ENCODE measurements at places on chromosomes 4 and X.

GRCh38 chrX:40068048-40068447 lies 29.7 kb downstream of the BCOR start:
- no peak overlapping the region for H3K4me3 ChIP-seq
- peaks cover 35% of the 10 kb centered on the region for H3K36me3 ChIP-seq
- no peak for DNase-seq
- H3K27ac ChIP-seq, result no peak overlapping the region
- peaks cover 25% of the 10 kb centered on the region for H3K4me1 ChIP-seq

DNA sequence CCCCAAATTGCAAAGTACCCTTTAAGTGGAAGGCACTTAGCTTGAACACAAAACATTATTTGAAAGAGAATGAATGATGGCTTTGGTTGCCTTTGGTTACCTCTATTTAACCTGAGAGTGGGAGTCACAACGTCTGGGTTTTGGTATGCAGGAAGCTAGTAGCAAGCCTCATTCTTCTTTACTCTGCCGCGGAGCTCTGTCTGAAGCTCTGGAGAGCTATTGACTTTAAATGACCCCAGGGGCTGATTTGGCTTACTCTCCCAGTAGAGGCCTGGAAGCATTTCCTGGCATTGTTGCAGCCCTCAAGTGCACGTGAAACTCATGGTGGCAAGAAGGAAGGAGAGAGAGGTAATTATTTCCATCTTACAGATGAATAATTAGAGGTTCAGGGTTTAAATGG lies 81.8 kb upstream of the MAGEA4 start:
- no peak overlapping the region for H3K27ac ChIP-seq
- H3K4me1 ChIP-seq, result no peaks in the 10 kb centered on the region
- H3K4me3 ChIP-seq, result no peak overlapping the region

DNA sequence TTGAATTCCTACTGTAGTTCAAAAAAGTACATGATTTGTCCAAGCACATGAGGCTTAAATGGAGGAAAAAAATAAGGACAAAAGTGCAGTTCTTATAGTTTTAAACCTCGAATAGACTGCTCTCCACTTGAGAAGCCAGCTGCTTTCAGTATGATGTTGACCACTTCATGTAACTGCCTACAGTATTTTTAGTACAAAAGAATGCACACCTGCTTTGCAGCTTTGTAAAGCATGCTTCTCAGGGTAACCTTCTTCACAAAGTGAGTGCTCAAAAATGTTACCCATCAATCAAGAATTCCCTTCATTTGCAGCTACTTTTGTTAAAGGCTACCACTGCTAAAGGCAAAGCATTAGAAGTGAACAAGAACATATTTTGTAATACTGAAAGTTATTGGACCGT lies 83.4 kb upstream of the FAM47B start:
- H3K36me3 ChIP-seq, result no peaks in the 10 kb centered on the region
- H3K27ac ChIP-seq, result no peak overlapping the region
- no peaks in the 10 kb centered on the region for H3K27me3 ChIP-seq
- no peak overlapping the region for H3K4me3 ChIP-seq

DNA sequence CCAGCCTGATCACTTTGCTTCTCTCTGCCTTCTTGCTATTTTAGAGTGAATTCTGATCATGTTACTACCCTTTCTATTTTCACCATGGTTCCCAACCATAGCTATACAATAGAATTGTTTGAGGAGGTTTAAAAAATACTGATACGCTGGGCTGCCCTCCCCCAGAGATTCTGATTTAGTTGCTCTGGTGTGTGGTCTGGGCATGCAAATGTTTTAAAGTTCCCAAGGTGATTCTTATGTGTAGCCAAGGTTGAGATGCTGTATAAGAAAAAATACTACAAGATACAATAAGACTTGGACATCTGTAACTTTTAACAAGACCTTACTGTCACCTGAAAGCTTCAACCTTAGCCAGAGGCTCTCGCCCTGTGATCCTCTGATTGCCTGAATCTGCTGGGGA lies 22.2 kb upstream of the INTS6L start:
- DNase-seq, result no peak
- H3K4me3 ChIP-seq, result no peak overlapping the region
- no peaks in the 10 kb centered on the region for H3K36me3 ChIP-seq
- H3K4me1 ChIP-seq, result no peaks in the 10 kb centered on the region
- no peaks in the 10 kb centered on the region for H3K27me3 ChIP-seq

DNA sequence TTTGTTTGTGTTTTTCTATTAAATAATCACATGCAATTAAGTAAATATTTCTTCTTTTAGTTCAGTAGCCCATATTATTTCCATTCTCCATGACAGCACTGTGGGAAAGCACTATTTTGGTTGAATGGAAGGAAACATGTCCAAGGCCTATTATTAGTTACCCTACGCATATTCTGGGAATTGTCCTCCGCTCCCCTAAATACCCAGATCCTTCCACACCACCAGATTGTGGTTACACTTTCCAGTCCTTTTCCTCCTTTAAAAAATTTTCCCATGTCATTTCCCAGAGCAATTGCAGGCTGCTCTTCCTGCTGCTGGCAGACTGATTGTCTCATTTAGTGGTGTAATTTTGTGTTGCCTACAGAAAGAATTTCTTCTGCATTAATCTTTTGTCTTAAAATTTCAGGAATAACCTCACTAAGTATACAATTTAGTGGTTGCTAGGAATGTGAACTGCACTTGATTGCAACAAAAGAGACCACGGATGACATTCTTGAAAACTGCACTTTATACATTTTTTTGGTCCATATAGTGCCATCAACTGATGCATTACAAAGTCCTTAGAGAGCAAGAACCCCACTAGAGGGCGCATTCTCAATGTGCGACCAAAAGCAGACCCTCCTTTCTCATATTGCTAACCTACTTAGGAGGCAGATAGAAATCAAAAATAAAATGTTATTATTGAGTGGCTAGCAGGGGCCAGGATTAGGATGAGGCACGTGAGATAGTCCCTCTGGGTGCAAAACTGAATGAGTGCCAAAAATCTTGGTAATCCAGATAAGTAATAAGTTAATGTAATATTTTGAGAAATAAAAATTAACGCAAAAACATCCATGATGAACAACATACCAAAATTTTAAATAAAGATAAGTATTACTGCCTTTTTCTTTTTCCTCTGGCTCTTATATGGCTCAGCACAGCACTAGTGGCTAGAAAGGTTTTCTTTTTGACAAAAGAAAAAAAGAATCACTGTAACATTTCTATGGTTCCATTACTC lies 98.8 kb upstream of the IQCM start:
- H3K4me1 ChIP-seq, result no peaks in the 10 kb centered on the region
- H3K36me3 ChIP-seq, result no peaks in the 10 kb centered on the region
- H3K27me3 ChIP-seq, result no peaks in the 10 kb centered on the region
- no peak overlapping the region for H3K4me3 ChIP-seq
- no peak overlapping the region for H3K27ac ChIP-seq

GRCh38 chrX:24260842-24261550 lies 52.9 kb downstream of the SUPT20HL2 start:
- no peak for DNase-seq
- H3K36me3 ChIP-seq, result no peaks in the 10 kb centered on the region
- H3K4me1 ChIP-seq, result no peaks in the 10 kb centered on the region
- no peaks in the 10 kb centered on the region for H3K27me3 ChIP-seq
- no peak overlapping the region for H3K4me3 ChIP-seq

DNA sequence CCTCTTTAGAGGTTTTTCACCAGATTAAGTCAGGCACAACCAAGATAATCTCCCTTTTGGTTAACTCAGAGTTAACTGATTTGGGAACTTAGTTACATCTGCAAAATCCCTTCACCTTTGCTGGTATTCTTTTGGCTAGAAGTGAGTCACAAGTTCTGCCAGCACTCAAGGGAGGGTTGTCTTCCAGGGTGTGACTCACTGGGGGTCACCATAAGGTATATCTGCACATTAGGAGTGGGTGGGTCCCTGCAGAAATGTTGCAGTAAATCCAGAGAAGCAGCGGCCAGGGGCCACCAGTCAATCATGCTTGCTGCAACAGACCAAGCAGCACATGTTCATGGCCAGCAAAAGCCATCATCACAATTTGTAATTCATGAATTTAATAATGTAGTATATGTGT lies 59.8 kb upstream of the MAML3 start:
- no peaks in the 10 kb centered on the region for H3K27me3 ChIP-seq
- H3K36me3 ChIP-seq, result no peaks in the 10 kb centered on the region
- H3K27ac ChIP-seq, result no peak overlapping the region
- H3K4me3 ChIP-seq, result no peak overlapping the region
- H3K4me1 ChIP-seq, result no peaks in the 10 kb centered on the region

DNA sequence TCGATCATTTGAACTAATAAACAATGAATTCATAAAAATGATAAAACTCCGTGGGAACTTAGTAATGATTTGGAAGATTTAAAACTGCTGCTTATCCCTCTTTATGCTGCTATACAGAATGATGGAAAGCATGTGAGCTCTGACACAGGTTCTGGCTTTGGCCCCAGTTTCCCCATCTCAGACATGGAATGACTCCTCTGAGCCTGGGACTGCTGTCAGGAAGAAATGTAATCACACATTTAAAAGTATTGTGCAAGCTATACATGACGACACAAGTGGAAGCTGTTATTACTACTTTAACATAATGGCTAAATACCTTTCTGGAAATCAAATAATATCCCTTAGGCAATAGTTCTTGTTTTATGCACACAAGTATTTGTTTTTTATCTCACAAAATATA lies 161.7 kb downstream of the DCHS2 start:
- no peak overlapping the region for H3K27ac ChIP-seq
- H3K4me3 ChIP-seq, result no peak overlapping the region
- H3K4me1 ChIP-seq, result peaks cover 4% of the 10 kb centered on the region
- no peaks in the 10 kb centered on the region for H3K27me3 ChIP-seq
- no peak for DNase-seq
- H3K36me3 ChIP-seq, result no peaks in the 10 kb centered on the region

GRCh38 chr4:87849612-87850011 lies 16.8 kb downstream of the MEPE start:
- no peak overlapping the region for H3K27ac ChIP-seq
- no peak for DNase-seq
- H3K36me3 ChIP-seq, result no peaks in the 10 kb centered on the region
- H3K27me3 ChIP-seq, result no peaks in the 10 kb centered on the region
- no peaks in the 10 kb centered on the region for H3K4me1 ChIP-seq
- no peak overlapping the region for H3K4me3 ChIP-seq

DNA sequence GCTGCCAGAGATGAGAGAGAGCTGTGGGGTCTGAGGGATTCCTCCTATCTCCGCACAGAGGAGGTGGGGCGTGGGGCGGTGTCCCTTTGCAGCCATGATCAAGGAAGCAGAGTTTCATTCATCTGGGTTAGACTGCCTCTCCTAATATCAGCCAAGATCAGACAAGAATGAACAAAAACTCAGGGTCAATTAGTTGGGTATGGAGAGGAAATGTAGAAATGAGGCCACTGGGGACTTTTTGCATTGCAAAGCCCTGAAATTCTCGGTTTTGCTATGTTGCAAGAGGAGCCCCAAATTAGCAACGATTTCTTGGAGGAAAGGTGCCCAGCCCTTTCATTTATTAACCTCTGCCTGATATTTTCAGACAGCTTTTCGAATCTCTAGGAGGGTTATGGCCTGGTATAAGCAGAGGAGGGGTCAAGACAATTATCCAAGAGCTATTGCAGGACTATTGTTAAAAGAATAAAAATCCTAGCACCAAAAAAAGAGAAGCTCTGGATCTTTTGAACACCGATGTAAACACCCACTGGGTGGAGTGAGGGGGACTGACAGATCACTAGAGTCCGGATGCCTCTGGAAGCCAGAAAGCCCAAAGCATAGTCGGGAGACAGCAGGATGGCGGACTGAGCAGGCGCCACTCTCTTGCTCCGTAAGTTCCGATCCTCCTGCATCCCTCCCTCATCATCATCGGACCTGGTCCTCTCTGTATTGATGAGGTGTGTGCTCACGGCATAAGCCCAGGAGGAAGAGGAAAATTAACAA lies 34.4 kb upstream of the ACSL1 start:
- H3K36me3 ChIP-seq, result no peaks in the 10 kb centered on the region
- H3K27me3 ChIP-seq, result no peaks in the 10 kb centered on the region
- no peak overlapping the region for H3K27ac ChIP-seq
- H3K4me1 ChIP-seq, result no peaks in the 10 kb centered on the region
- no peak overlapping the region for H3K4me3 ChIP-seq

DNA sequence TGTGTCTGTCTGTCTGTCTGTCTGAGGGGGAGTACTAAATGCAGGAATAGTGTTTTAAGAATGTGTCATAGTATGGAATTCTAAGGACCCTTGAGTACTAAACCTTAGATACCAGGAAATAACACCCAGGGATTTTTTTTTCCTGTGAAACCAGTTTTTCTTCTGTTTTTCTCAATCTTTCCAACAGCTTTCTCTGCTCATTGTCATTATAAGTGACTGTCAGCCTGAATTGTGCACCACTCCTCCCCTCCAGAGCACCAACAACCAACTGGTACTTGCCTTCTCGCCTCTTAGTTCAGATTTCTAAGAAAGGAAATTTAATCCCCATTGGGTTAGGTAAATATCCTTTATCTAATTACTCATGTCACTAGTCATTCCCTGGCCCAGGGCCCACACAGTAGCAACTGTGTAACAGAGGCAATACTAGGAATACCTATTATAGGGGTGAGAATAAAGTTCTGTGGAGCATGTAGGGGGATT lies 320.6 kb downstream of the ADGRL3 start:
- no peaks in the 10 kb centered on the region for H3K4me1 ChIP-seq
- no peaks in the 10 kb centered on the region for H3K36me3 ChIP-seq
- no peak overlapping the region for H3K27ac ChIP-seq
- no peak overlapping the region for H3K4me3 ChIP-seq

DNA sequence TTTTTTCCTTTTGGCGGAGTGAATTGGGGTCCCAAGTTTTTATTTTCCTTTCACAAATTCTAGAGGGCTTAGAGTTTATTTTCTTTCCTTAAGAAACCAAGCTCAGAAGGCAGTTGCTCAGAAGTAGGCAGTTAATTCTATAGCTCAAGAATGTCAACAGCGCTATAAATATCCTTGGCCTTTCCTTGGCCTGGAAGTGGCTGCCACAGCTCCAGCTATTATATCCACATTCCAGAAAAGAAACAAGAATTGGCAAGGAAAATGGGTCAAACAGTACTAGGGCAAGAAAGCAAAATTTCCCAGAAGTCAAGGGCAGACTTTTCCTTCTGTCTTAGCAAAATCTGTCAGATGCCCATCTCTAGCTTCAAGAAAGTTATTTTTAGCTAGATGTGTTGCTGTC lies 31.0 kb downstream of the SLC10A6 start:
- H3K4me3 ChIP-seq, result no peak overlapping the region
- H3K27ac ChIP-seq, result no peak overlapping the region
- no peaks in the 10 kb centered on the region for H3K27me3 ChIP-seq
- no peaks in the 10 kb centered on the region for H3K36me3 ChIP-seq

DNA sequence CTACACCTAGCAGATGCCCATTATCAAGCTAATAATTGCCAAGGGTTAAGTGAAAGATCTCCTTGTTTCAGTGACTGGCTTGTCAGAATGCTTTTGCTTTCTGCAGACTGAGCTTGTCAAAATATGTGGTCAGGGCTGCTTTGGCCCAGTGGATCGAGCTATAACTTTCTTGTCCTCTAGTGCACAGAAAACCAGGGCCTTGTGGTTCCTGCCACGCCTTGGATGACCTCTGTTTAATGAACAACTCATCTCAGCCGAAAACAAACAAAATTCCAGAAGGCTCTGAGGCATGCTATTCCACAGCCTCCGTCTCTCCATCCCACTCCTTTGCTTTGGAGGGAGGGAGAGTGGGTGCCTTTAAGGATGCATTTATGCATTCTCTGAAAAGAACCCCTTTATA lies 11.3 kb downstream of the EVC start:
- no peaks in the 10 kb centered on the region for H3K27me3 ChIP-seq
- H3K27ac ChIP-seq, result no peak overlapping the region
- no peak overlapping the region for H3K4me3 ChIP-seq
- H3K4me1 ChIP-seq, result no peaks in the 10 kb centered on the region
- no peaks in the 10 kb centered on the region for H3K36me3 ChIP-seq

GRCh38 chrX:48530736-48531135 lies 8.8 kb upstream of the TBC1D25 start:
- no peaks in the 10 kb centered on the region for H3K27me3 ChIP-seq
- no peak overlapping the region for H3K27ac ChIP-seq
- no peak overlapping the region for H3K4me3 ChIP-seq
- H3K4me1 ChIP-seq, result peaks cover 11% of the 10 kb centered on the region
- H3K36me3 ChIP-seq, result no peaks in the 10 kb centered on the region

GRCh38 chrX:23731951-23732350 lies 11.1 kb downstream of the ACOT9 start:
- no peak overlapping the region for H3K4me3 ChIP-seq
- H3K36me3 ChIP-seq, result no peaks in the 10 kb centered on the region
- no peaks in the 10 kb centered on the region for H3K27me3 ChIP-seq

Data from CD8-positive, alpha-beta memory T cell (primary cell).